ENCODE measurements at places on chromosomes 2 and 18. TPM values are rescaled to one million over a fixed set of nuclear protein-coding genes. Genes with fewer than 3 reads are reported as not detected.

The MFF gene
- 115 TPM for total RNA-seq

The SLC30A3 gene
- 2.1 TPM for total RNA-seq

The MEIS1 gene
- total RNA-seq = 54.2 TPM

The GAREM2 gene
- 17.3 TPM for total RNA-seq

The ACMSD gene
- total RNA-seq = not detected

The TNFRSF11A gene
- 0.46 TPM for total RNA-seq

The MFSD2B gene
- 0.92 TPM for total RNA-seq

The EVX2 gene
- not detected for total RNA-seq

The DAW1 gene
- total RNA-seq = 8.1 TPM

The CHAC2 gene
- 5.1 TPM for total RNA-seq

The RAX gene
- total RNA-seq = 0.23 TPM

The SFT2D3 gene
- total RNA-seq = 7.6 TPM

The CFC1 gene
- 9.2 TPM for total RNA-seq

The PROM2 gene
- total RNA-seq = 2.1 TPM

The ARHGAP15 gene
- total RNA-seq = 3.2 TPM

The LONRF2 gene
- 90.7 TPM for total RNA-seq

The ABCG5 gene
- 0.23 TPM for total RNA-seq

The SOCS6 gene
- total RNA-seq = 48.2 TPM

The XIRP2 gene
- 0.92 TPM for total RNA-seq

The SIX3 gene
- total RNA-seq = 7.4 TPM

The UGT1A4 gene
- total RNA-seq = not detected

The IL36B gene
- not detected for total RNA-seq

The FAM124B gene
- 11.5 TPM for total RNA-seq

The RPIA gene
- 7.8 TPM for total RNA-seq

All from diencephalon (tissue), 1 donor.